ENCODE measurements at places on chromosomes 12 and 14.

- DNase-seq, result no peak
Measured at GRCh38 chr12:28618772-28619171, 428.5 kb downstream of the CCDC91 start.

GRCh38 chr14:105871590-105871989 lies 345.2 kb downstream of the TMEM121 start:
- no peak for DNase-seq

- peak; percentile 65 for DNase-seq
Measured at GRCh38 chr14:89911010-89911919, 43.3 kb downstream of the EFCAB11 start.

GRCh38 chr12:111063295-111064026 lies 143.1 kb upstream of the MYL2 start:
- no peak for DNase-seq

- no peak for DNase-seq
Measured at GRCh38 chr12:27426743-27427487, 19.6 kb upstream of the SMCO2 start.

DNA sequence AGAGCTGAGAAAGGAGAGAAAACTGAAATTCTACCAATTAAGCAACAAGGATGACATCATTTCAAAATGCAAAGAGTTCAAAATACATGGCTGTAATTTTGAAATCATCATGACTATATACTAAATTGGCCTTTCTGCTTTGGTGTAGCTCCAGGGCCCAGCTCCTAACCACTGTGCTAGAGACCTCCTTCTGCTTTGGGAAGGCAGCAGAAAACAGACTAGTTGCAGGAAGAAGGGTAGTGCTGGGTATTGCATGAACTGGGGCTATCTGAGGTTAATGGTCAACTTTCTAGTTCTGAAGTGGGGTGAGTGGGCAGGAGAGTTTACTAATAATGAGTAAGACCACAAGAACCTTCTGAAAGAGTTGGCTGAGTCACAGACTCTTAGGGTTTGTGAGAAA lies 66.2 kb downstream of the PTGER2 start:
- no peak for DNase-seq

DNA sequence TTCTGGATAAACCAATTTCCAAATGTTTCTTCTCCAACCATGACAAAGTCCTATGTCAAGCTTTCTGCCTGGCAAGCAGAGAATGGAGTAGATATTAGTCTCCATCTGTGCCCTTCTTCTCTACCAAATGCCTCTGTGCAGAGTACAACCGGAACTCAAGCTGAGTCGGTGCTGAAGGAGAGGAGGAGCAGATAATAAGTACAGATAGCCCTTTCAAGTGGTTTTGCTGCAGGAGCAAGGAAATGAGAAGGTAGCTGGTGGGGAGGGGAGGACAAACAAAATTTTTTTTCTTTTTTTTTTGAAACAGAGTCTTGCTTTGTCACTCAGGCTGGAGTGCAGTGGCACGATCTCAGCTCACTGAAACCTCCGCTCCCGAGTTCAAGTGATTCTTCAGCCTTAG lies 14.2 kb upstream of the HELB start:
- no peak for DNase-seq

DNA sequence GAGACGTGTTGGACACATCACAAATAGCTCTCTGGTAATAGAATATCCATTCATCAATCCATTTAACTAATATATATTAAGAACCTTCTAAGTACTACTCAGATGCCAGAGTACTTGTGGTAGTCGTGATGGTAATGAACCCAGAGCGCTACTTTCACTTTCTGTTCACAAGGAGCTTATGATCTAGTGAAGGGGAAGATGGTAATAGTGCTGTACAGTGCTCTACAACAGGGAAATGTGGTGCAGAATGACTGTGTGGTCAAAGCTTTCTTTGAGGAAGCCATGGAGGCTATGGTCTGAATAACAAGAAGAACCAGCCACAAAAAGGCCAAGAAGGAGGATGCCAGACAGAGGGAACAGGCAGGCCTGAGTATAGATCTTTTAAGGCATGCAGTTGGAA lies 212.0 kb downstream of the PTPRO start:
- DNase-seq, result no peak

DNA sequence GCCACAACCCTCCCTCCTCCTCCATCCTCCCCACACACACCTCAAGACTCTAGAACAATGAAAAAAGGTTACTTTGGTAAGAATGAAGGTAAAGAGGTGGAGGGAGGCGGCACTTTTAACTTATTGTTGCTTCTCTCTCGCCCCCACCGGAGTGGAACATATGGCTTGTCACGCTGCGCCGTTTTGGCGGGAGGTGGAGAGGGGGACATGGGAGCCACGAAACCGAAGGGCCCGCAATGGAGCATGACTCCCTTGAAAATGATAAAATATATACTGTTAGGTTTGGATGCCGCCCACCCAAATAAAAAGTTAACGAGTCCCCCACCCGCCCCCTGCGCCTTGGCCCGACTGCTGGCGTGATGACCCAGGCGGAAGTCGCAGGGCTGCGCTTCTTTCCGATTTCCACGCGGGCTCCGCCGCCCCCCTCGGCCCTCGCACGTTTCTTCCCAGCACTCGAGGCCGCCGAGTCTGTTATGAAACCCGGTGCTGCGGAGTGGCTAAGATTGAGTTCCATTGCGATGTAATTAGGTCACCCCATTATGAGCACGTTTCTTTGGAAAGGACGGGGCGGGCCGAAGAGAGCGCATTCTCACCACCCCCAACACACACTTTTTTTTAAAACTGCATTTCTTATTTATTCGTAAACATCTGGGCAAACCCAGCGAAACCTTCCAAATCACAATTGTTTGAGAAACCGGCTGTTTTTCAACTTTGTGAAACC lies 1.4 kb upstream of the ZFP36L1 start:
- no peak for DNase-seq

DNA sequence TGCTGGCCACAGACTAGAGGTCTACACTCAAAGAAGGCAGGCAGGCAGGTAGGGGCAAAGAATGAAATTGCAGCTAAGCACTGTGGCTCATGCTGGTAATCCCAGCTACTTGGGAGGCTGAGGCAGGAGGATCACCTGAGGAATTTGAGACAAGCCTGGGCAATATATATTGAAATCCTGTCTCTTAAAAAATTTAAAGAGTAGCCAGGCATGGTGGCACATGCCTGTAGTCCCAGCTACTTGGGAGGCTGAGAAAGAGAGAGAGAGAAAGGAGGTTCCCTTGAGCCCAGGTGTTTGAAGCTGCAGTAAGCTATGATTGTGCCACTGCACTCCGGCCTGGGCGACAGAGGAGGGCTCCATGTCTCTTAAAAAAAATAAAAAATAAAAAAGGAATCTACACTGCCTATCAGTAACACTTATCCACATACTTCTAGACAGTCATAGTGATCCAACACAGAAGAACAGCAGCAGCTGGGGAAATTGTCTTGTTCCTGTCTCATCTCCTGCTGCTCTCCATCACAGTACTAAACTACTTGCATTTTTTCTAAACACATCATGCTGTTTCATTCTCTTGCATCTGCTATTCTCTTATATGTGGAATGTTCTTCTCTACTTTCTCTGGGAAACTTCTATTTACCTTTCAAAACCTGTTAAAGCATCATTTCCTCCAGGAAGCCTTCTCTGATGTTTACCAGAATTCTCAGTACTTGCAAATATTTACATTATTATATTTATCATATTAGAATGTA lies 57.2 kb downstream of the ATF7 start:
- DNase-seq, result no peak

DNA sequence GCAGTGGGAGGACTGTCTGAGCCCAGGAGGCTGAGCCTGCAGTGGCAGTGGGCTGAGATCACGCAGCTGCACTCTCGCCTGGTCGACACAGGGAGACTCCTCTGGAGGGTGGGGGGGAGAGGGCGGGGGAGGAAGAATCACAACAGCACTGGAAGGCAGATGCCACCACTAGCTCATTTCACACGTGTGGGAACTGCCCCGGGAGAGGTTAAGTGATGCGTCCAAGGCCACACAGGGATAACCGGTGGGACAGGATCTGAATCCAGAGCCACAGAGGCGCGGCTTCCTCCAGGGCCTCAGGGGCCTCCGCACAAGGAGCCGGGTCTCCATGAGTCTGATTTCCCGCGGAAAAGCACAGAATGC lies 20.8 kb downstream of the STX2 start:
- DNase-seq, result no peak

DNA sequence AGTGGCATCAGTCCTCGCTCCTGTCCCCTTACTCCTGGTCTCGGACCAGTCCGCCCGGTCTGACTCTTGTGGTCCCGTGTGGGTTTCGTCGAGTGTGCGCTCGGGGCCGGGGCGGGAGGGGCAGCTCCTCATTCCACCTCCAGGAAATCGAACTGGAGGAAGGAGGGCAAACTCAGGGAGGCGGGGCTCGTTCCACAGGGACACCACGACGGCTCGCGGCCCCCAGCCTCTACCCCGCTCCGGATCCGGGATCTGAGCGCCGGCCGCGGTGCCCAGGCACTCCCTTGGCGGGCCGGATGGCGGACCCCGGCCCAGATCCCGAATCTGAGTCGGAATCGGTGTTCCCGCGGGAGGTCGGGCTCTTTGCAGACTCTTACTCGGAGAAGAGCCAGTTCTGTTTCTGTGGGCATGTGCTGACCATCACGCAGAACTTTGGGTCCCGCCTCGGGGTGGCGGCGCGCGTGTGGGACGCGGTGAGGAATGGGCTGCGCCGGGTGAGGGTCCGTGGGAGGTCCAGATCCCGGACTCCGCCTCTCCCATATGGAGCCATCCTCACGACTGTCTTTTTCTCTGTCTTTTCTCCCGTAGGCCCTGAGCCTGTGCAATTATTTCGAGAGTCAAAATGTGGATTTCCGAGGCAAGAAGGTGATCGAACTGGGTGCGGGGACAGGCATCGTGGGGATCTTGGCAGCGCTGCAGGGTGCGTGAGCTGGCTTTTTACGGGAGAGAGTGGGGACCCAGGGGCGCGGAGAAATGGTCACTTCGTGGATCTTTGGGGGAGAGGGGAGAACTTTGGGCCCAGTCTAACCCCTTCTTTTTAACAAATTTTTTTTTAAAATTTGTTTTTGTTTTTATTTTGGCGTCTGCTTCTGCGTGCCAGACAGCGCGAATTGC lies at the start of gene EEF1AKMT3:
Gene EEF1AKMT3, plus strand, starts transcription at position 186 of the 894 bp plus-strand sequence. Its CDS starts 111 bp downstream, at position 297.
- no peak for DNase-seq

GRCh38 chr12:24913130-24913529 lies 35.8 kb downstream of the BCAT1 start:
- DNase-seq, result no peak

- DNase-seq, result no peak
Measured at GRCh38 chr12:66055837-66056319, 74.7 kb downstream of the LLPH start.

DNA sequence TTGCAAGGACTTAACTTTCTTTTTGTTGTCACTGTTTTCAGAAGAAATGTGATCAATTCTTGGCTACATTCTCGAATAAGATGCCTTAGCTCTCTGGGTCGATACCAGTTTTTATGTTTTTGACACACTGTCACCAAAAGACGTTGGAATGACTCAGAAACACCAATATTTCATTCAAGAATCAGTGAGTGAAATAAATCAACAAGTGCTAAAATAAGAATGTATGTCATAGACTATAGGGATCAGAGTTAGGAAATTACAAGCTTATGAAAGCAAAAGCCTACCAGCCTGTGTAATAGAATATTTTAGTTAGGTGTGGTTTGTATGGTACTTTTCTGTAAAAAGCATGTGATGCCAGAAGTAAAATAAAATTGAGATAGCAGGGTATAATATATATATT lies 17.8 kb downstream of the PPHLN1 start:
- no peak for DNase-seq

DNA sequence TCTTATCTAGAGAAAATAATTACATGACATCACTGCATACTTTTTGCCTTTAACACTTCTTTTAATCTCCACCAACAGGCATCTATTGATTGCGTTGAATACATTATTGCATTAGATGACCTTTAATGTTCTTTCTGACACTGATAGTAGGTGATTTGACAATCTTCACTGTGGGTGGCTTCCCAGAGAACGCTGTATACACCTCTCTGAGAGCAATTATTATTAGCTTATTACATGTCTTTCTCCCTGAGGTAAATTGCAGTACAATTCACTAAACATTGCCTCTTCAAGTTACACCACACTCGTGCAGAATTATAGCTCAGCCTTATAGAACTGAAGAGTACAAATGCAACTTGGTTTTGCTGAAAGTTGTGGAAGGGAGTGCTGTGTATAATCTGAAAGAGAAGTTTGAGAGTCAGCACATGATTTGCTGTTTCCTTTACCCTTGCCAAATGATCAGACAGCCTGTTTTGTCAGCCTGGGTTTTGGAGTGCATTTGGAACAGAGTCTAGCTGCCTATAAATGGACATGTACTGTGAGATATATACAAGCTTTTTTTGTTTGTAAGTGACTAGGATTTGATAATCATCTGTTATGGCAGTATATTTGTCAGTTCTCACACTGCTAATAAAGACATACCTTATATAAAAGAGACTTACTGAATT lies 369.2 kb downstream of the CCER1 start:
- no peak for DNase-seq

DNA sequence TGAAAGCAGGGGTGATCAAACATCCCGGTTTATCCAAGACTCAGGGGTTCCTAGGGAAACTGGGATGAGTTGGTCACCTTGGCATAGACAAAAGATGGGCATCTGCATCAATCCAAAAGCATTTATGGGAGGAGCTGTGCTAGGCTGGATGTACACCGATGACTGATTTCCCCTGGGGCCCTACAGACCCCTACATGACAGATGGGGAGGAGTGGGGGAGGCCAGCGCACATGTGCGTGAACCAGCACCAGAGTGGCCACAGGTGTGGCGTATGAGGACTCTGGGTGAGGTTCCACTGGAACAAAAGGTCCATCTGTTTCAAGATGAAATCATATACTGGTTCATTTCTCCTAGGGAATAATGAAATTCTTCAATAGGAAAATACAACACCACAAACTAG lies 210.4 kb downstream of the ITPR2 start:
- no peak for DNase-seq

- no peak for DNase-seq
Measured at GRCh38 chr14:24059841-24060388, 8.1 kb downstream of the CARMIL3 start.

DNA sequence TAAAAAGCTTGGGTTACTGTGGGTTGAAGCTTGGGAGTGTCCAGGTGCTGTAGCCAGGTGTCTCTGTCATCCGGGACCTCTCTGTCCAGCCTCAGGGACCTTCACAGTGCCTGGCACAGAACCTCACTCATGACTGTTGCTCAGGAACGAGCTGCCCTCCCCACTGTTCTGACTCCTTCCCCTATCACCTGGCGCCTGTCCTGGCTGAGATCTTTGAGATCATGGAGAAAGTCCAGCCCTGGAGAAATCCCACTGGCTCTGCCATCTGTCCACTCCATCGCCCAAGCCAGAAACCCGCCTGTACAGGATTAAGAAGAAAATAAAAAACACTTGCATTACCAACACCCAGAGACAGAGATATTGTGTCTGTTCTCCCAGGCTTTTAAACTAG lies 53.5 kb downstream of the DGLUCY start:
- no peak for DNase-seq

GRCh38 chr12:107651571-107652449 lies 33.8 kb upstream of the PWP1 start:
- DNase-seq, result peak; percentile 36
